ENCODE measurements at places on chromosomes 3 and 15. TPM values are rescaled to one million over a fixed set of nuclear protein-coding genes. Genes with fewer than 3 reads are reported as not detected.

DNA sequence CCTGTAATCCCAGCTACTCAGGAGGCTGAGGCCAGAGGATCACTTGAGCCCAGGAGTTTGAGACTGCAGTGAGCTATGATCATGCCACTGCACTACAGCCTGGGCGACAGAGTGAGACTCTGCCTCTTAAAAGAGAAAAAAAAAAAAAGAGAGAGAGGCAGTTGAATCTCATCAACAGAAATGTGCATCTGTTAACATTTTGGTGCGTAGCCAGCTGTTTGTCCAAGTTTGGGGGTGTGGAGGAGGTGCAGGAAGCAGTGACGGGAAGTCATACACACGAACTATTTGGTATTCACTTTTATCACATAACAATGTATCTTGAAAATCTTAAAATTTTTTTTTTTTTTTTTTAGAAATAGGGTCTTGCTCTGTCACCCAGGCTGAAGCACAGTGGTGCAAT, 18.2 kb upstream of the CEMIP start:
- H3K4me1 ChIP-seq = no peaks in the 10 kb centered on the region
- no peak for DNase-seq
- H3K36me3 ChIP-seq = no peaks in the 10 kb centered on the region
- no peak overlapping the region for H3K27ac ChIP-seq
- no peaks in the 10 kb centered on the region for H3K27me3 ChIP-seq

Gene RAD54L2
- total RNA-seq = 40.6 TPM

- H3K27ac ChIP-seq = no peak overlapping the region
- H3K4me1 ChIP-seq = no peaks in the 10 kb centered on the region
- no peaks in the 10 kb centered on the region for H3K36me3 ChIP-seq
- no peak for DNase-seq
Measured at GRCh38 chr3:31486865-31487533, 45.7 kb upstream of the STT3B start.

- H3K4me1 ChIP-seq = peaks cover 3% of the 10 kb centered on the region
- H3K27ac ChIP-seq = peak overlapping the region; percentile 18
- no peaks in the 10 kb centered on the region for H3K36me3 ChIP-seq
- H3K27me3 ChIP-seq = no peaks in the 10 kb centered on the region
Measured at GRCh38 chr3:149180057-149180573, 41.5 kb downstream of the CP start.

Gene KBTBD13
- total RNA-seq = 2.4 TPM

GRCh38 chr3:195119461-195120266, 151.3 kb downstream of the XXYLT1 start:
- H3K36me3 ChIP-seq = no peaks in the 10 kb centered on the region
- H3K27ac ChIP-seq = peak overlapping the region; percentile 47
- no peak overlapping the region for H3K4me3 ChIP-seq

Gene FOXB1
- 1.5 TPM for total RNA-seq

- no peaks in the 10 kb centered on the region for H3K4me1 ChIP-seq
- DNase-seq = no peak
- no peak overlapping the region for H3K4me3 ChIP-seq
- H3K27me3 ChIP-seq = no peaks in the 10 kb centered on the region
- H3K36me3 ChIP-seq = no peaks in the 10 kb centered on the region
- H3K27ac ChIP-seq = no peak overlapping the region
Measured at GRCh38 chr15:42160136-42160535, 3.7 kb upstream of the PLA2G4F start.

DNA sequence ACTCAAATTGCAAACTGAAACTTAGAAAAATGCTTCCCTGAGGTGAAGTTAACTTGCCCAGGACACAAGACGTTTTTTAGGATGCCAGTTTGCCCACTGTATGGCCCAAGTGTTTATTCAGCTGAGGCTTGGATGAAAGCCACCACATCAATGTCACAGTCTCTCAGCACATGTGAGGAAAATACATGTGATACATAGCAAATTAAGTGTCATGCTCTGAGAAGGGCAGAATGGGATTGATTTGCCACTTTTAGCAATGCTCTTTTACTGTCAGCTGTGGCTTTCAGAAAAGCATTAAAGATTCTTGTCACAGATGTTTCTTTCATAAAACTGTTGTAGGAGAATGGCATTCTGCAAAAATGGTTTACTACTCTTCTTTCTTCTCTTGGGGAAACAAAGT, 165.5 kb downstream of the ZIC1 start:
- H3K4me1 ChIP-seq = no peaks in the 10 kb centered on the region
- no peaks in the 10 kb centered on the region for H3K36me3 ChIP-seq
- H3K4me3 ChIP-seq = no peak overlapping the region
- H3K27ac ChIP-seq = no peak overlapping the region
- DNase-seq = no peak

DNA sequence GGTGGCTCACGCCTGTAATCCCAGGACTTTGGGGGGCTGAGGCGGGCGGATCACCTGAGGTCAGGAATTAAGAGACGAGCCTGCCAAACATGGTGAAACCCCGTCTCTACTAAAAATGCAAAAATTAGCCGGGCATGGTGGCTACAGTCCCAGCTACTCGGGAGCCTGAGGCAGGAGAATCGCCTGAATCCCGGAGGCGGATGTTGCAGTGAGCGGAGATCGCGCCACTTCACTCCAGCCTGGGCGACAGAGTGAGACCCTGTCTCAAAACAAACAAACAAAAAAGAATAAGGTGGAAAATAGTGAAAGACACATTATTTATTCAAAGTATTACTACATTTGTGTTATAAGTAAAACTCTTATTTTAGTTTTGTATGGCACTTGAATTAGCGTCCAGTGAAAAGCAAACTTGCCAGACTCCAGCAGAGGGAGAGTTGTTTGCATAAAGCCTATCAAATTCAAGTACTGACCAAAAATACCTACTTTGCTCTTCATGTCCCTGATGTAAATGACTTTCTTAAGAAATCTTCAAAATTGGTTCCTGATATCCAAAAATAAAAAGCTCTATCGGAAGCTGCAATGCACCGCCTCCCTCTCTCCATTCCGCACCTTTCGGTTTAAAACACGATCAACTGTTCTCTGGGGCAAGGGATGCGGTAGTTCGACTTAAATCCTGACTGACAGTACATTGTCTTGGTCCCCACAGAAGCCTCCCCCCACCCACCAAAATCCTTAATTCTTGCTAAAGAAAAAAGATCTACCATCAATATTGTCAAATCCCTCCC, 1.2 kb downstream of the TRPM7 start:
- peak overlapping the region; percentile 80 for H3K4me3 ChIP-seq
- H3K4me1 ChIP-seq = peaks cover 7% of the 10 kb centered on the region
- H3K27ac ChIP-seq = peak overlapping the region; percentile 93
- H3K27me3 ChIP-seq = no peaks in the 10 kb centered on the region
- DNase-seq = no peak

Gene ERC2
- total RNA-seq = 5.9 TPM

GRCh38 chr3:139199421-139200010, 144.3 kb upstream of the MRPS22 start:
- DNase-seq = no peak
- H3K27ac ChIP-seq = no peak overlapping the region
- no peaks in the 10 kb centered on the region for H3K4me1 ChIP-seq
- no peaks in the 10 kb centered on the region for H3K36me3 ChIP-seq

Gene FMN1
- total RNA-seq = 47.4 TPM

GRCh38 chr3:135056733-135057310, 261.8 kb downstream of the EPHB1 start:
- no peak for DNase-seq
- H3K27me3 ChIP-seq = no peaks in the 10 kb centered on the region
- H3K36me3 ChIP-seq = no peaks in the 10 kb centered on the region

DNA sequence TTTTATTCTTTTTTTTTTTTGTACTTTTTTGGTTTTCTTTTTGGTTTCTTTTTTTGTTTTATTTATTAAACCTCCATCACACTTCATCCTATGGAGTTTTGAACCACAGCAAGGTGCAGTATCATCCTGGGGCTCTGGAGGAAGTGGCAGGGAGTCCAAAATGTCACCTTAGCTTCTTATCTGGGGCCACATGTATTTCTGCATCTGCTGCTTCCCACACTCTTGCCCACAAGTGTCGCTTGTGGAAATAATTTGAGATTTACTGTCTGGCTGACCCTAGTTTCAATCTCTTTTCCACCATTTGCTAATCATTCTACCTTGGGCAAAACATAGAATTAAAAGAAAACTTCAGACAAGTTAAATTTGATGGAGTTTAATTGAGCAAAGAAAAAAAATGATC, 6.4 kb downstream of the OPA1 start:
- no peak overlapping the region for H3K27ac ChIP-seq
- no peaks in the 10 kb centered on the region for H3K36me3 ChIP-seq

DNA sequence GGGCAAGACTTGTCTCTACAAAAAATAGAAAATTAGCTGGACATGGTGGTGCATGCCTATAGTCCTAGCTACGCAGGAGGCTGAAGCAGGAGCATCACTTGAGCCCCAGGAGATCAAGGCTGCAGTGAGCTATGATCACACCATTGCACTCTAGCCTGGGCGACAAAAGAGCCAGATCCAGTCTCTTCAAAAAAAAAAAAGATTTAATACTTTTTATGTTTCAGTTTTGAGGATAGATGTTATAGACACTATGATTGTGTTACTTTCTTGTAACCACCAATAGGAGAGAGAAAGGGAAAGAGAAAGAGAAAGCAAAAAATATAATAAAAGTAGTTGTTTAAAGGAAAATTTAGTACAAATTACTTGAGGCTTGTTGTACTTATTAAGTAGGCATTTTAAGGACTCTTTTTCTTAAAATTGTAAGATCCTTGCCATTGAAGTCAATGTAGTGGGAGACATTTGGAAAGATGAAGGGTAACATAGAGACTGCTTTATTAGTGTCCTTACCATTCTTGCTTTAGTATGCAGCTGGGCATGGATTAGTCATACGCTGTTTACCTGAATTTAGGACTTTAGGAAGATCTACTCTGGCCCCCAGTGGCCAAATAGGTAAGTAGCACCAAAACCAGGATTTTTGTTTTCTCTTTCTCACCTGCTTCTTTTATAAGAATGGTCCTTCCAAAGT, 35.1 kb upstream of the ZDHHC23 start:
- H3K27me3 ChIP-seq = no peaks in the 10 kb centered on the region
- no peak overlapping the region for H3K4me3 ChIP-seq
- no peak overlapping the region for H3K27ac ChIP-seq
- DNase-seq = peak; percentile 29

Gene PATL2
- total RNA-seq = 0.62 TPM

Gene CHRM5
- total RNA-seq = 0.81 TPM

Gene HRH1
- total RNA-seq = 2.5 TPM

DNA sequence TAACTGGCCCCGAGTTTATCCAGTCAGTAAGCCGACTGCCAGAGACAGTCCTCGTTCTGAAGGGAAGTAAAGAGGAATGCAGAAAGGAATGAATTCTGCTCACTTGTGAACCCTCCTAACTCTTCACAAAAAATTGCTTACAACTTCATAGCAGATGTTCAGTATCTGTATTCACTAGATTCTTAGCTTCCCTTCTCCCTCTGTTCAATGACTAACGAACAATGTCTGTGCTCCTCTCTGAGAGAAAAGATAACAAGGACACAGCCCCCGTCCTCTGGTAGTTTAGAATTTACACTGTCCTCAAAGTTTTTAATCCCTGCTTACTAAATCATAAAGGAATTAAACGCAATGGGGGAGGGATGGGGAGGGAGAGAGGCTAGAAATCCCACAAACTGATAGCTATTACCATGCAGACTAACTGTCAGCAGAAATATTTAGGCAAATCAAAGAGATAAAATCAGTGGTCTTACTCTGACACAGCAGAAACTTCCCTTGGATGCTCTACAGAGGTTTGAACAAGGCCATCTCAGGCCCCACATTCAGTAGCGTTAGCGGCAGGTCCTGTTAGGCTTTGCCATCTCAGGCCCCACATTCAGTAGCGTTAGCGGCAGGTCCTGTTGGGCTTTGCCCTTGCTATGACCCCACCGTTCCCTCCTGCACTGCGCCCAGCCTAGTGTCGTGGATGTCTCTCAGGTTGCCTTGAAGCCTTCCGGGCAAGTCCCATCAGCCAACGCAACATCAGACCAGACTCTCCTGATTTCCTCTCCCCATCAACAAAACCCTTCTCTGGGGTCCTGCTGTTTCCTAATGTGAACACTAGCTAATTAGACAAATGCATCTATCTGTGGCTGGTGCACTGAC, 23.4 kb downstream of the NRROS start:
- no peaks in the 10 kb centered on the region for H3K36me3 ChIP-seq
- H3K27me3 ChIP-seq = no peaks in the 10 kb centered on the region
- no peak for DNase-seq
- no peak overlapping the region for H3K27ac ChIP-seq

DNA sequence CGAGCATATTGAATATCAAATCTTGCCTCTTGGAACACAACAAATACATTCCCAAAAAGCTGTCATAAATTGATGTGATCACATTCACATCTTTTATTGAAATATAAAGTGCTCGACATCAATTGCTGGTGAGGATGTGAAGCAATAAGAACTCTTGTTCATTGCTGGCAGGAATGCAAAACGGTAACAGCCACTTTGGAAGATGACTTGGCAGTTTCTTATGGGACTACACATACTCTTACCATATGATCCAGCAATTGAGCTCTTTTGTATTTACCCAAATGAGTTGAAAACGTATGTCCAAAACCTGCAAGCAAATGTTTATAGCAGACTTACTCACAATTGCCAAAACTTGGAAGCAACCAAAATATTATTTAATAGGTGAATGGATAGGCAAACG, 234.9 kb downstream of the CACNA2D3 start:
- H3K27ac ChIP-seq = no peak overlapping the region
- H3K27me3 ChIP-seq = no peaks in the 10 kb centered on the region
- no peak overlapping the region for H3K4me3 ChIP-seq
- DNase-seq = no peak

Gene RAD51
- total RNA-seq = 16.9 TPM

- no peaks in the 10 kb centered on the region for H3K36me3 ChIP-seq
- no peak overlapping the region for H3K27ac ChIP-seq
- DNase-seq = no peak
- H3K27me3 ChIP-seq = no peaks in the 10 kb centered on the region
Measured at GRCh38 chr15:29511663-29512062, 242.0 kb upstream of the NSMCE3 start.

DNA sequence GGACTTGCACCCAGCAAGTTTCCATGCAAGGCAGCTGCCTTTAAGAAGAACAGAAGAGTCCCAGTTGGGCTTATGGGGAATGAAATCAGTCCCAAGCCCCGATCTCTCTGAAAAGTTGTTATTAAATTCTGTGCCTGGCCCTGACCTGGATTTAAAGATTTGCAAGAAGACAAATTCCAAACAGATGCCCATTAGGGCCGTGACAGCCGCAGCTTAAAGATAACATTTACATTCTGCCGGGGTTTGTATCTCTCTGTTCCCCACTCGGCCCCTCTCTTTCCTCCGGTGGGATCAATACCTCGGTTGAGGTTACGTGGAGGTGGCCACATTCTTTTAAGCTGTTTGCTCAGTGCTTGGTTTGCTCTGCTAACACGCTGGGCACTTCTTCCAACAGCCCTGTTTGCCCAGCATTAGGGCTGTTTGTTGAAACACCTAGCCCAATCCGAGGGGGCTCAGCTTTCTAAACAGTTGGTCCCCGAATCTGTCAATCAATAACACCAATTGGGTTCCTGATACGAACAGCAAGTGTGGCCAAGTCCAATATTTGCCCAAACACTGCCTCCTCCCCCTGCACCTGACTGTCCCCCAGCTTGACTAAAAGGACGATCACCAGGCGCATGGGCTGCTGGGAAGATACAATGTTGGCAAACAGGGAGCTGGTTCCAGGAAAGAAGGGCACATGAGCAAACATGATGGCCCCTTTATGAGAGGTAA, 108.6 kb downstream of the RPLP1 start:
- H3K4me1 ChIP-seq = peaks cover 5% of the 10 kb centered on the region
- no peaks in the 10 kb centered on the region for H3K27me3 ChIP-seq
- no peaks in the 10 kb centered on the region for H3K36me3 ChIP-seq
- DNase-seq = no peak
- H3K27ac ChIP-seq = no peak overlapping the region

Gene STARD5
- total RNA-seq = 16.2 TPM

GRCh38 chr3:9422712-9423424, 25.5 kb downstream of the SETD5 start:
- no peak overlapping the region for H3K4me3 ChIP-seq
- no peaks in the 10 kb centered on the region for H3K36me3 ChIP-seq
- H3K27ac ChIP-seq = peak overlapping the region; percentile 90
- H3K4me1 ChIP-seq = peaks cover 33% of the 10 kb centered on the region

Data from testis (tissue), 5 donors.